CD4-positive, alpha-beta T cell treated with Interleukin-15 for 1 hour (primary cell): ENCODE measurements at places on chromosomes 3 and 15.

DNA sequence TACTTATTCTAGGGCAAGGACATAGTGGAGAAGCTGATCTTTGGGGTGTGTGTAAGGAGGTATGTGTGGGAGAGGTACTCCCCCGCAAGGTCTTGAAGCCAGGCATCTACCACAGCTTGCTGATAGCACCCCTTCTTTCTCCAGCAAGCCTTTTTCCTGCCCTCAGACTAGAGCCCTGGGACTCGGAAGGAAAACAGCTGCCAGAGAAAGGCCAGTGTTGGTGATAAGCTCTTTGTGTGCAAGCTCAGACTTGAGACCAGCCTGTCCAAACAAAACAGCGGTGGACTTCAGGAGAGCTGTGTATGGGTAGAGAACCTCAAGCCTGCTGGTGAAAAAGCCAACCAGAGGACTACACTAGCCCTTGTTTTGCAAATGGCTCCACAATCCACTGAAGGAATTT, 1028.6 kb downstream of the MCTP2 start:
- DNase-seq = no peak

- no peak for DNase-seq
Measured at GRCh38 chr15:56064152-56064551, 70.7 kb upstream of the NEDD4 start.

DNA sequence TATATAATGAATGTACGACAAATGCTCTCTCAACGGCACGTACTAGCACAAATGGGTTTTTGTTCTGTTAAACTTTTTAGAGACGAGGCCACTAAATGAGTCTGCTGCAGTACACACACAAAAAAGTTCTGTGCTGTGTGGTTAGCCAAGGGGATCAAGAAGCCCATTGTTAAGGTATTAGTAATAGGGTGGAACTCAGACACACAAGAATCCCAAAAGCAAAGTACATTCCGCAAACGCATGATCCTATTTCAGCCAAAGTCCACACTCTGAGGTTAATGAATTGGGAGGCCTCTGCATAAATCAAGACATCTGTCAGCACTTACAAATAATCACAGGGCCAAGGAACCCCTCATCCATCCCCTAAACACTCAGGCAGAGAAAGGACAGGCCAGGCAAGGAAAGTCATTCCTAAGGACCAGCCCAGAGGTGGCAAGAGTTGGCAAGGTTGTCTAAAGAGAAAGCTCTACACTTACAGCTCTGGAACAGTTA, 12.1 kb downstream of the OSBPL10 start:
- DNase-seq = no peak

GRCh38 chr3:35777563-35778554, 138.5 kb downstream of the ARPP21 start:
- no peak for DNase-seq

GRCh38 chr3:120442975-120443517, 7.7 kb downstream of the FSTL1 start:
- DNase-seq = no peak
